Stimulated activated CD8-positive, alpha-beta memory T cell treated with anti-CD3 and anti-CD28 coated beads, Interleukin-15, amount 100 ng/mL, for 24 hours (primary cell): ENCODE measurements at places on chromosomes 6 and 20.

DNA sequence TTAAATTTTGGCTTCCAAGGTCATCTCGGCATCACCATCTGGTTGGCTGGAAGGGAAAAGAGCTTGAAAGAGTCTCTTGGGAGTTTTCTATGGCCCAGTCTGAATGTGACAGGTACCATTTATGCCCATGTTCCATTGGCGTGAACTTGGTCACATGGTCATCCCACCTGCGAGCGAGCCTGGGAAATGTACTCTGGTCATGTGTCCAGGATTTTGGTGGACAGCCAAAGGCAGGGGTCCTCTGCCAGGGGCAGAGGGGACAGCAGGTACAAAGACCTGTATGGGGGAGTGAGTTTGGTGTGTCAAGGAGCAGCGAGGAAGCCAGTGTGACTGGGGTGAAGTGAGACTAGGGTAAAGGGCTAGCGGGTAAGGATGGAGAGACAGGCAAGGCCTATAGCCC, 112.6 kb downstream of the CDC5L start:
- DNase-seq: no peak

- DNase-seq: peak; percentile 27
Observed at GRCh38 chr6:11381801-11382513, 149.5 kb upstream of the NEDD9 start.

GRCh38 chr6:116513224-116513875, 1.9 kb downstream of the CALHM5 start:
- no peak for DNase-seq

DNA sequence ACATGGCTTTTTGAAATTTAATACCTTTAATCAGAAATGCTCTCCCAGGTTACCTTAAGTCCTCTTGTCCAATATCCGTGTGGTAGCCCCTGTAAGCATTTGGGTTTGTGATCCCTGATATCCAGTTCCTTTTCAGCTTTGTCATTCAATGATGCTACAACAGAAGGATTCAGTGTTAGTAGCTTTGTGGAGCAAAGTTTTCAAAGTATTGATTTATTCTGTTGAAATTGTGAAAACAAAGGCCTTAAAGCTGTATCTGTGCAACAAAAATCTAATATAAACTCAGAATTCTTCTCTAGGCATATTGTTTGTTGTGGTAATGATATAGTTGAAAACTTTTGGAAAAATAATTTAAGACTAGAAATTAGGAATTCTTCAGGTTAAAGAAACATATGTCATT, 91.9 kb downstream of the ADGRB3 start:
- DNase-seq: no peak

- DNase-seq: no peak
Observed at GRCh38 chr6:40611434-40611833, 24.3 kb upstream of the LRFN2 start.

- DNase-seq: no peak
Observed at GRCh38 chr6:7993952-7994351, 70.2 kb downstream of the BLOC1S5 start.

DNA sequence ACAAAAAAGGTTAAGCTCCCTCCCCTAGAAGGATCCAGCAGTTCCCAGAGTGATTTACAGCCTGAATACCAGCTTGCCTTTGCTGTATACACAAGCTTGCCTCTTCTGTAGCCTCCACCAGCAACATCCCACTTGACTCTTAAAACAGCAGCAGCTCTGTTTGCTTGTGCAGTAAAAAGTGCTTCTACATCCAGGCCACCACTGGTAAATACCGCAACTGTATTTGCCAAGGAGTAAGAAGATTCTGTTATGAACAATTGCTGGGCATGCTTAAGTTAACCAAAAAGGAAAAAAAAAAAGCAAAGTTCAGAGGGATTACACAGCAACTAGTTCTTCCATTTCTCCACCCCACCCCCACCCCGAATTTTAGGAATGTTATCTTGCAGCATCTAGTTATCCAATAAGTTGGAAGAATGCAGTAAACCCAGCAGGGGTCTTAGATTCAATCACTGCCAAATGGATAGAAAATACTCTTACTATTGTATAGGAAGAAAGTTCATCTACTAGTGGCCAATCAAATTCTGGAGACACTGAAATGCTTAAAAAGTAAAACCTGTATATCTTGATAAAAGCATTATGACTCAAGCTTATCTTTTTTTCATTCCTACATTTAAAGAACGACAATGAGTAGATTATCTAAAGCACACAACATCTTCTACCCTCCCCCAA, 4.8 kb downstream of the SALL4 start:
- no peak for DNase-seq

- DNase-seq: no peak
Observed at GRCh38 chr20:12086359-12086758, 168.7 kb downstream of the BTBD3 start.
